ENCODE measurements at places on chromosomes 7 and 10. TPM values are rescaled to one million over a fixed set of nuclear protein-coding genes. Genes with fewer than 3 reads are reported as not detected.
A peak's percentile ranks its signal among the peaks of the same experiment; 100 is the strongest.

- DNase-seq, result no peak
These were observed 23.4 kb downstream of the ADRA2A start for GRCh38 chr10:111100198-111100597.

UNC5B gene
- total RNA-seq, result 40.2 TPM

ADK gene
- total RNA-seq, result 20.1 TPM

GRCh38 chr10:78401624-78402367 lies 368.1 kb downstream of the RPS24 start:
- DNase-seq, result peak; percentile 59
